ENCODE measurements at places on chromosomes 2 and 18.

- no peak for DNase-seq
Observed at GRCh38 chr2:128640166-128640844, 321.6 kb upstream of the HS6ST1 start.

GRCh38 chr2:172685467-172685866, 50.2 kb upstream of the RAPGEF4 start:
- DNase-seq, result no peak

DNA sequence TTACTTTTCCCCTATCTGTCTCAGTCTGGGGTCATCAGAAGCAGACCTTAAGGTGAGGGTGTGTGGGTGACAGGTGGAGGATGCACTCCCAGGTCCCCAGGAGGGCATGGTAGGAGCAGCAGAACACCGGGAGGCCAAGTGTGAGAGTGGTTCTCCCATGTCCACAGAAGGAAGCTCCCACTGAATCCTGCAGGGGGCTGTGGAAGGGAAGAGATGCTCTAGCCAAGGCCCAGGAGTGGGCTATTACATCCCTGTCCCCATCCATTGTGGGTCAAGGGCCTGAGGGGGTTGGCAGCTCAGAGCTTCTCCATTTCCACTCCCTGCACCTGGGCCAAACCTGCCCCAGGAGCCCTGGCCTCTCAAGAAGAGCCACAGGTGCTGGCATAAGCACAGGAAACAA, 86.4 kb upstream of the KCNE4 start:
- DNase-seq, result no peak

DNA sequence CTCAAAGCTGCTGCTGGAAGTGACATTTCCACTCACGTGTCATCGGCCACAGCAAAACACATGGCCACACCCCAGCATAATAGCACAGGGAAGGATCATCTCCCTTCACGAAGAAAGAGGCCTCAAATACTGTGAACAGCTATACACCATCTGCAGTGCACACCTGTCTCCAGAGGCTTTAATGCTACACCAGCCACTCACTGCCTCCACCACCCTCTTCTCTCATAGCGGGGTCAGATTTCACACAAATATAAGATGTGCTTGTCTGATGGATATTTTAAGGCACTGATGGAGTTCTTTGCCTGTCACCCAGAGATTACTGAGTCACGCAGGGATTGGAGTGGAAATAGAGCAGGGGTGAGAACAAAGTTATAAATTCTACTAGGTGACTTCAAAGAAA, 374.0 kb downstream of the ZNF516 start:
- DNase-seq, result no peak

DNA sequence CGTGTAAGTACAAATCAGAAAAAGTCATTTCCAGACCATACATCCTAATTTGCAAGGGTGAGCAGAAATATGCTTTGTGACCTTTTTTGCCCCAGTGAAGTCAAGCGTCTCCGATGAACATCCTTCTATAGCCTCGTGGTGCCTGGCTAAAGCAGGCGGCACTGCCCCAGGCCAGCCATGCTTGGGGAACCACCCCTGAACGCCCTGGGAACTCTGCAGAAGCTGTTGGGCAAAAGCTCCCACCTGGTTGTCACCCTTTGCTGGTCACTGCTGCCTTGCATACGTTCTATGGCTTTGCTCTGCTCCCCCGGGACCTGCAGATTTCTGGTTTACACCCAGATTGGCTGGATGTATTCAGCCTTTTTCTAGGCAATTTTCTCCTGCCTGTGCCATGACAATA, 256.4 kb downstream of the SS18 start:
- no peak for DNase-seq

DNA sequence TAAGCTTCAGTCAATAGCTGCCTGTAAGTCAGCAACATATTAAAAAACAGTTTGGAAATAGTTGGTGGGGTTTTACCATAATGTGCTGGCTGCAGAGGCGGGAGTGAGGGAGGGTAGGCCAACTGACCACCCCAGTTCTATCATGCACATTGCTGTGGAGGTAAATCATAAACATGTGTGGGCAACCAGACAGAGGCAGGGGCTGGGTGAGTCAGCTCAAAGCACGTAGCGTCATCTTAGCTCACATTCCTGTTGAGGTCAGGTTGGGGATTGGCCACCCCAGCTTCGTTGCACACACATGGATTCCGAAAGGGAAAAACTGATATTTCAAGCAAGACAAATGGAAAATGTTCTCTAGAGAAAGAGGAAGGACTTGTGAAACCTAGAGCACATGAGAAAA, 19.5 kb downstream of the GPR45 start:
- DNase-seq, result peak; percentile 96

DNA sequence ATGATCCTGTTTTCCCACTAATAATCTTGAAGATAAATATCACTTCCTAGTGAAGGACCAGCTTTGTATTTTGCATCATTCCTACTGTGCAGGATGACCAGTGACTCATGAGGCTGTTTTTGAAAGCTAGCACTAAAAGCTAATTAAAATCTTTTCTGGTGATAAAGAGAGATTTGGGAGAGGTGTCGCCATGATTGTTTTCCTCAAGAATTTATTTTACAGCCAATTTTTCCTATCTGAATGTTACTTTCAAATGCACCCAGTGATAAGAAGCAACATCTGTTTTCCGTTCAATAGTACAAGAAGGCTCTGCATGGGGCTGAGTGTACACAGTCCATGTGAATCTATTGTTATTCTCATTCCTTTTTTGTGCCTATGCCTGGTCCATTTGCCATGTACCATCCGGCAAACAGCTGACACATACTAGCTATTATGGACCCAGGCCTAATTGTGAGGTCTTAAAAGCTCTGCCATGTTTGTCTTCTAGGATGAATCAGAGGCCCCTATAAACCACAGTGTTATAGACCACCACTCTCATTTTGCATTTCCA, 28.4 kb downstream of the MEIS1 start:
- DNase-seq, result no peak

DNA sequence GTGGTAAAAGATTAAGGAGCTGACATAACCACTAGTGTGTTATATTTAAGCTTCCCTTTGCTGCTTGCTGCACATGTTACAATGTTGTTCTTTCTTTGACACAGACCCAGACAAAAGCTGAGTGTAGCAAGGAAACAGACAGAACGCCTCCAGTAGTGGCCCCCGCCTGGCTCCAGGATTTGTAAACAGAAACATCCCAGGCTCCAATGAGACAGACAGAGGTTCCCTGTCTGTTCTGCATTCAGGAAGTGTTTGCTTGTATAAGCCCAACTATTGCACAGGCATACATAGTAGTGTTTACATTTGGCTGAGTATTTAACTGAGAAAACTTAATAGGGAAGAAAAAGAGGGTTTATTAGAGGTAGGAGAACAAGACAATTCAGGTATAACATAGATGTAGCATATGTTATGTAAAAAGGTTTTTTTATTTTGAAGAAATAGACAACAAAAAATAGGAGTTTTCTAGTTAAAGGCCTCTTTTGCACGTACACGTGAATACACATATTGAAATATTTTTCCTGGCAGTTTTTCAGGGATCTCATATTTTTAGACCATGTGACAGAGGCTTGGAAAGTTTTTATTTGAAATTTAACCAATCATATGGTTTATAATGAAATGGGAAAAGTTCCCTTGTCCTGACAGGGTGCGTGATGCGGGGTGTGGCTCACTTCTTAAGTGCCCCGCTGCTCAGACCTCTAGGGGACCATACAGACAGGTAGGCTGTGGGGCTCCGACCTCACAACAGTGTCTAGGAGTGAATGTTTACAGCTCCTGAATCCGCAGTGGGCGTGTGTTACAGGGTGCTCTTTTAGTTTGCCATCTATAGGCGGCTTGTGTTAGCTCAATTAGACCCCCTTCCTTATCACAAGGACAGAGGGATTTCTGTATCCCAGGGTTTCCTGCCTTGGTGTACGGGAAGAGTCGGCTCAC, 118.4 kb downstream of the BMPR2 start:
- peak; percentile 49 for DNase-seq

DNA sequence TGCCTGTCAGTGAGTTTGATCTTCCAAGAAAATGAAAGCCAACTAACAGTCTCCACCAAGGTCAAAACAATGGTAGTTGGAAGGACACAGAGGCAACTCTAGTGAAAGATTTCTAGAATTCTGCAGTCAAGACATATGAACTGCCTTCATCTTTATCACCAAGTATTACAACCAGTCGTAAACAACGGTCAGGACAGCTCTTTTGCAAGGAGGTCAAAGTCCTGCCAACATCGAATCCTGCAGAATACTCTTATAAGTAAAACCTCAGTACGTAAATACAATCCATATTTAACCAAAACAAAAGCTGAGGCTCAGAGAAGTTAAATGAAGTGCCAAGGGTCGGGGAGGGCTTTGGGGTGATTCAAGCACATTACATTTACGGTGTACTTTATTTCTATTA, 3.1 kb downstream of the FEZ2 start:
- no peak for DNase-seq

- peak; percentile 87 for DNase-seq
Observed at GRCh38 chr2:39913648-39914461, 134.8 kb upstream of the THUMPD2 start.

Measured in fibroblast of mammary gland (primary cell).